ENCODE measurements at places on chromosomes 11 and 22.

DNA sequence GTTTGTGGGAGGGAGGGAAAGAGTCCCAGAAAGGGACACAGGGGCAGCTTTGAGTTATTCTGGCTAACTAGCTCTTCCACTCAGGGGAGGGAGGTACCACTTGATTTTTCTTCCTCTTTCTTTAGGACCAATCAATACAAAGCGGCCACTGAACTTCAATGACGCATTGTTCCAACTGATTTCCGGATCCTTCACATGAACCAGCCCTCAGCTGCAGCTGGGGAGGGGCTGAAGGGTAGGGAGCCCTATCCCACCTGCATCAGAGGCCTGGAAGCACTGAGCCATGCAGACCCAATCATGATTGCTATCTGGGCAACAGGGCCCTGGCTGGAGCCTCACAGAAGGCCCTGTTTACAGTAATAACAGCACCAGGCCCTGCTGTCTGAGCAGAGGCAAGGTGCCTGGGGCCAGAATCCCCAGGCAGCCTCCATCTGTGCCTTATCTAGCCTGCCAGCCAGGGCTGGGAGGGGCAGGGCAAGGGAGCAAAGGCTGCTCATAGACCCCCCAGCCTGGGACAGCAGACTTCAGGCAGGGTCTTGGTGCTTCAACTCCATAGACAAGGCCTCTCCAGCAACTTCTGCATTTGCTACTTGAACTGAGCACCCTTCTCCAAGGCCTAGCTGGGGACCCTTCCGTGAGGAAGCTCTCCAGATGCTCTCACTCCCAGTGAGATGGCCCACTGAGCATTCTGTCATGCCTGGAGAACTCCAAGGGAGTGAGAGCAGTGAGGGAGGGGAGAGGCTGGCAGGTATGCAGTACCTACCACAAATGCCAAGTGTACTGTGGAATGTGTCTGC, 22.5 kb downstream of the CLPB start:
- peak; percentile 71 for DNase-seq

DNA sequence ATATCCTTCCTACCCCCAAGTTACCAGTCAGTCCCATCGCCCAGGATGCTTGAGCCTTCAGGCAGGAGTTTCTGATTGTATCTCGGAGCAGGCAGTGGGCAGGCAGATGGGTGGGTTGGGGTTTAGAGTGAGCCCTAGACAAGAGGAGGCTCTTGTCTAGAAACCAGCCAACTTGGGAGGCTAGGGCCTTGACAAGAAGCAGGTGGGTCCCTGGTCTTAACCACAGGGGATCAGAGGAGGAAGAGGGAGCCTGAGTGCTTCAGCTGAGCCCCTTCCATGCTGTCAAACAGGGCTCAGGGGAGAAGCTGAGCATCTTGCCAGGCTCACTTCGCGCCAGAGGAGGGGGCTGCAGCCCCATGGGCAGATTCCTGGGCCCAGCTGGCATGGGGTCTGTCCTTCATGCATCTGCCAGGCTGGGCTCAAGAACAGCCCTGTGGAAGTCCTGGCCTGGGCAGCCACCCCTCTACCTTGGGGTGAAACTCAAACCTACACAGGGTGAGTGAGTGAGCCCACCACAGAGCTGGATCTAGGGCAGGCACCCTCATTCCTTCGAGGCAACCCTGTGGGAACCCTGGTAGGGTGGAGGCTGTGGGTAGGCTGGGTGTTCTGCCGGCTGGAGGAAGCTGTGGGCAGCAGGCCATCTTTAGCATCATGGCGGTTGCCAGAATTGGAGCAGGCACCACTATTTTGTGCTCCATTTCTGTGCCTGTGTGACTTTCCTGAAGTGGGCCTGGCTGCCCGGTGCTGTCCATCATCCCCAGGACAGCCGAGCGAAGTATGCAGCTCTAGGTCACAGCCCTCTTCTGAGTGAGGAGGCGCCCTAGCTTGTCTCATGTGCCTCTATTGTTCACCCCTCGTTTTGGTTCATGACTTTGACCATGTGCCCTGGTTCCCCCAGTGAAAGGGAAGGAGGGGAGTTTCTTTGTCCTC, 108.1 kb downstream of the MORC2 start:
- DNase-seq: no peak

DNA sequence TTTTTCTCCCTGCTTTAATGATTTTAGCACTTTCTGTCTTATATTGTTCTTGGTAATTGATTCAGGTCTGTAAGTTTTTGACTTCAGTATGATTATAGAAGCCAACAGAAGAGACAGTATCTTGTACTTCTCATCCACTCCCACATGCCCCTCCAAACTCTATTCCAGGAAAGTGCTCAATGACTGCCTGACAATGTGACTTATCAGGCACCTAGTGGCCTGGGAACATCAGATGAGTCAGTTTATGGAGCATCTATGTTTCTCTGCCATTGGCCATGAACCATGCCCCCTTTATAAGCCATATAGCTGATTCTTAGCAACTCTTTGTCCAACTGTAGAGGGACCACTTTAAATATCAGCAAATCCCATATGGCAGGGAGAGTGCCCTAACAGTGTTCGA, 179.2 kb upstream of the MTMR2 start:
- no peak for DNase-seq

DNA sequence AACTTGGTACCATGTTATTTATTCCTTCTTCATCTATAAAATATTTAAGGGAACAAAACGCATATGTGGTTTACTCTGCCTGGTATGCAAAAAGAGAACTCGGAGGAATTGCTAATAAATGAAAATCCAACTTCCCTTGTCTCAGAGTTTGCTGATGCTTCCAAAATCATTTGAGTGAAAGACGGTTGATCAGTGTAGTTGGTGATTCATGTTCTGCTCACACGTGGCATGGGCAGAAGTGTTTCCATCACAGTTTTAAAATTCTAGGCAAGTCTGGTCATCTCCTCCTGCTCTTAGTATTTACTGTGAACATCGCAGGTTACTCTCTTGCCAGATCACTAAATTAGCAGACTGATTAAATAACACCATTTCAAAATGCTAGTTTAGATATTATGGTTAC, 11.9 kb upstream of the PARVB start:
- DNase-seq: no peak

GRCh38 chr22:45969801-45970470, 7.0 kb downstream of the WNT7B start:
- no peak for DNase-seq

DNA sequence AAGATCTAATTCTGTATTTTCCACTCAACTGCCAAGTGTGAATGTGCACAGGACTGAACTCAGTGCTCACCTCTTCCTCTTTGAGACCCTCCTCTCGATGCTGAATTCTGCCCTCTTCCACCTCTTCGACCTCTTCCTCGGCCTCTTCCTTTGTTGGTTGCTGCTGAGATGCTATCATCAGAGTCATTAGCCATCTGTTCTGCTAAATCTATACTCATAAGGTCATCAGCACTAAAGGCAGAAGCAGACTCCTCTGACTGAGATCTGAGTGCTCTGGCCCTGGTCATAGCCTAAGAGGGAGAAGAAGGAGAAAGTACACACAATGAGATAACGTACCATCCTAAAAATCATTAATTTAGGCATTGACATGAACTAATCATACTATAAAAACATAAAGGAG, 45.9 kb upstream of the GPR83 start:
- DNase-seq: no peak

Data from coronary artery (tissue), 2 donors.